ENCODE measurements at places on chromosomes 5 and 9.

DNA sequence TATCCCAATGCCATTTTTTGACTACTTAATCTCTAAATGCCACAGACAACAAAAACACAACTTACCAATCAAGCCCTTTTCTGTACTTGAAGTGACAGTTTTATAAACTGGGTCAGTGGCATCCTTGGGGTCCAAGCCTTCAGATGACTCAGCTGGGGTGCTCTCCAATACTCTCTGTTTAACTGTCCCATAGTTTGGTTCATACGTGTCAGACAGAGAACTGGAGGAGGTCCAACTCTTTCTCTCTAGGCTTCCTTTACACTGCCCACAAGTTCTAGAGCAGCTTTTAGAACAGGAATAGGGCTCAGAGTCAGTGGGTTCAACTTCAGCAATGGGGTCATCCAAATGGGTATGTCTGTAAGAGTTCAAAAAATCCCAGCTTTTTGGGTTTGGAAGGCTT is 166.9 kb downstream of the CDC42SE2 start:
- DNase-seq, result no peak

GRCh38 chr9:77810637-77811119 is 162.6 kb upstream of the GNA14 start:
- no peak for DNase-seq

DNA sequence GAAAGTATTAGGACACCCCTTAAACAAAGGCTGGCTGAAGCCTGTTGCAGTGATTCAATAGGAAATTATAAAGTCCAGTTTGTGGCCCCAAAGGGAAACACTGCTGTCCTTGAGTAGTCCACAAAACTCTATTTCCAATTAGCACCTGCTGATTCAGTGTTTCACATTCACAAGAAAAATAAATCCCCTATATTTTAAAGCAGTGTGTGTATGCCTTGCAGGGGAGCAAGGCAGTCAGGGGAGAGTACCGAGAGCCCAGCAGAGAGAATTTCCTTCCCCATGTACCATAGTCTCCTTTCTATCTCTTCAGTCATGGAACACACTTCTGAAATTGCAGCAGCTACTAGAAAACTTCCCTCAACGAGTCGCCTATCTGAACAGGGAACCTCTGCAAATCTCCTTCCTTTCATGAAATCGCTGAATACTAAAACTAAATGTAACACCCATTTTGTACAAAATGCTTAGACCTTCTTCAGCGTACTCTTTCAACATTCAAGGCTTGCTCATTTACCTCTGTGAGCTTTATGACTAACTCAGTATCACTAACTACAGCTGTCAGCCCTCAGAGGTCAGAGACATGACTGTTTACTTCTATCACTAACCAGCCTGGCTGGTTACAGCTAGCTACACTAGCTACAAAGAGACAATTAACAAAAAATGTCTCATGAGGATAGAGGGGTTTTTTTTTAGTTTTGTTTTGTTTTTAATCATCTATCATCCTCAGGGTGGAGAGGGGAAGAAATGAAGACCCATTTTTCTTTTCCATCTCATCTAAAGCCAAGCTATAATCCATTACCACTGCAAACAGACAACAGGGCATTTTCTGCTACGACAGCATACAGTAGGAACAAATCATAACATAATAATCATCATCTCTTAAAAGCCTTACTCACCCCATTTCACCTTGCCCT is 188.7 kb downstream of the EBF1 start:
- no peak for DNase-seq

- DNase-seq, result no peak
These were observed 33.5 kb upstream of the GLRA1 start for GRCh38 chr5:151958111-151958510.

- no peak for DNase-seq
These were observed 14.9 kb upstream of the SCGB3A2 start for GRCh38 chr5:147863454-147864158.

DNA sequence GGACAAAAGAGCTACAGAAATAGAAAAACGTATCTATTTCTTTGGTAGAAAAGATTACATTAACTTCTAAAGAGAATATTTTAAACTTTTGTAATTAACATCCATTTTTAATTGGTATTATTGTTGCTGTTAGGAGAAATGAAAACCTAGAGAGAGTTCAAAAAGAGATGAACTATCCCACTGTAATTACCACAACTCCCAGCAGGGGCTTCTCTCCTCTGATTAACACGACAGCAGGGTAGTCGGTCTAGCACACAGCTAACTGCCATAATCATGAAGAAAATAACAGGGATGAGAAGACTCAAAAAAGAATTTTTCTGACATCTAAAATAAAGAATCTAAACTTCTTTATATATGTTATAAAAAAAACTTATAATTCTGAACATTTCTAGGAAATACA is 86.2 kb upstream of the CDH9 start:
- DNase-seq, result peak; percentile 17

- no peak for DNase-seq
These were observed 13.0 kb downstream of the DBH start for GRCh38 chr9:133649194-133649593.

DNA sequence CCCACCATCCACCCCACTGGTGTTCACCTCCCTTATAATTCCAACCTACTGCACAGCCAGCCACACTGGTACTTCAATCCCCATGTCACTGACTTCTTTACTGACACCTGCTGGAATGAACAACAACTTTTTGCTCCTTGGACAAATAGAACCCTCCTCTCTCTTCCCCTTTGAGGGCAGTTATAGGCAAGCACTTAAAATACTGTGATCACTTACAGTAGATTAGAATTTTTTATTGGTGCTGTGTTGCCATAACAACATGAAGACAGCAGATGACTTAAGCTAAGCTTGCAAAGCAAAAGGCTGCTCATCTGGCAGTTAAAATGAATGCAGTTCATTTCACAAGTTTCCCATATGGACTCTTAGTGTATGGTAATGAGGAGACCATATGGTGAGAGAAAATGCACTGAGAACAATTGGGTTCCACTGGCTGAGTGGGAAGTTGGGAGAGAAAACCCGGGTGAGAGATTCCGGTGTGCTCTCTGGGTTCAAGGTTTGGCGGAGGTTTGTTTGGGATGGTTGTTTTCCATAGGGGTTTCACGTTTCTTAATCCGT is 374.3 kb downstream of the EBF1 start:
- no peak for DNase-seq

GRCh38 chr9:134696433-134696832 is 54.8 kb downstream of the COL5A1 start:
- DNase-seq, result no peak

DNA sequence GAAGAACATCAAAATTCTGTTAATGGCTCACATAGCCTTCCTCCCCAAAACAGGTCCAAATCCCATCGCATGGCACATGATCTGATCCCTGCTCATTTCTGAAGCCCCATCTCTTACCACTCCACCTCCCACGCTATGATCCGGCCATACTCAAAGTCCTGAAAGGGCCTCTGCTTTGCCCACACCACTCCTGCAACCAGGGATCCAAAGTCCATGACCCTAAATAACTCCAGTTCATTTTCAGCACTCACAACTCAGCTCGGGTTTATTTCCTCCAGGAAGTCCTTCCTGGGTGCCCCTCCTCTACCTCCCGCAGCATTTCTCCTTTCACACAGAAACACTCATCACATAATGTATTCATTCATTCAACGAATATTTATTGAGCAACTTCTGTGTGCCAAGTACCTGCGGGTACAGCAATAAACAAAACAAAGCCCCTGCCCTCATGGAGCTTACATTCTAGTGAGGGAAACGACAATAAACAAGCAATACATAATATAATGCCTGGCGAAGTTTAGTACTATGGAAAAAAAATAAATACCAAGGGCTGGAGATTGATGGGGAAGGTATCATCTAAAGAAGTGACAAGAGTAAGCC is 2.7 kb downstream of the TTLL11 start:
- DNase-seq, result no peak

GRCh38 chr5:29023541-29023940 is 1985.2 kb upstream of the CDH9 start:
- no peak for DNase-seq

DNA sequence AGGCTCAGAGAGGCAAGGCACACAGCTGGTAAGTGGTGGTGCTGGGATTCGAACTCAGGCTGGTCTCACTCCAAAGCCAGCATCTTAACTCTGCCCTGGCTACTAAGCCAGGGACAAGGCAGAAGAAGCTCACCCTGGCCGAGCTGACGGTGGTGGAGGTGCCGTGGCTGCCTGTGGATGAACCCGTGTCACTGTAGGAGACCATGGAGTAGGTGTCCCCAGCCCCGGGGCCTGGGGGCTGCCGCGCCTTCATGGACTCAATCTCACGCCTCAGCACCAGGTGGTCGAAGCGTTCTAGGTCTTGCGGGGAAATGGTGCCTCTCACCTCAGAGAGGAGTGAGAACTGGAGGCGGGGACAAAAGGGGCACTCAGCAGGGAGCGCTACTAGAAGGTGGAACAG is 35.4 kb upstream of the AKNA start:
- no peak for DNase-seq

- no peak for DNase-seq
These were observed 26.3 kb downstream of the OR2V2 start for GRCh38 chr5:181173420-181174342.

GRCh38 chr9:129201866-129202265 is 23.8 kb upstream of the IER5L start:
- no peak for DNase-seq

- no peak for DNase-seq
These were observed 205.2 kb downstream of the FSTL4 start for GRCh38 chr5:133406977-133407632.

DNA sequence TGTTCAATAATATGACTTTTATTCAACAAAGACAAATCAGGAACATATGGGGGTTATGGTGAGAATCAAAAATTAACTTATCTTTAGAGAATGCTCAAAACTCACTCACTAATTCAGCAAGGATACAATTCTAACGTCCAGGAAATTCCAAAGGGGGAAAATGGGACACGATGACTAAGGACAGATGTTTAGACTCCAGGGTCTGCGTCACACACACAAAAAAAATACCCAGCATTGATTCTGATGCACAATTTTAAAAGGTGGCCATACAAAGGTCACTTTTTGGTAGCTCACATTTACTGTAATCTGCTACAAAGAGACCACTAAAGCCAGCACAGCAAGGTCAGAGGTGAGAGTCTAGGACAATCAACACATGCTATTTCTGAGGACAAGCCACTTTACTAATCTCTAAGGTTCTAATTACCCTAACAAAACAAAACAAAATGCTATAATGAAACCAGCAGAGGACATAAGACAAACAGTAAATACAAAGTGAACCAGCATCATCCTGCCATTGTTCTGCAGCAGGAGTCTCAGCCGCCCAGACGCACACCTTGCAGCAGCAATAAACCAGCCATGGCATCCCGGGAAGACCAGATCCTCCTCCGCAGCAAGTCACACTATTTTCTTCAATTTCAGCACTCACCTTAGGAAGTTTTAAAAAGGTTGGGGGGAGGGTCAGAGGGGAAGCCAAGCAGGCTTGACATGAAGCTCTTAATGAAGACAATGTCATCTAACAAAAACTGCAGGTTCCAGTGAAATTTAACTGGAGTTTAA is 57.8 kb downstream of the TTC39B start:
- peak; percentile 15 for DNase-seq

GRCh38 chr5:169545762-169546161 is 37.8 kb upstream of the SPDL1 start:
- DNase-seq, result peak; percentile 9

DNA sequence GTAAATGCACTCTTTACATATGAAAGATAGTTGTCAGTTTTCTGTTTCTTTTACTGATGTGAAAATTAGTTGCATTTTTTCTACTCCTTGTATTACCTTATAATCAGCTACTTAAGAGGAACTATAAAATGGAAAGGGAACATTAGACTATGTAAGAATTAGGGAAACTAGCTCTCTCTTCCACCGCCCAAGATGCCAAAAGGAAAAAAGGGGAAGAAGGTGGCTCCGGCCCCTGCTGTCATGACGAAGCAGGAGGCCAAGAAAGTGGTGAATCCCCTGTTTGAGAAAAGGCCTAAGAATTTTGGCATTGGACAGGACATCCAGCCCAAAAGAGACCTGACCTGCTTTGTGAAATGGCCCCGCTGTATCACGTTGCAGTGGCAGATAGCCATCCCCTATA is 15.2 kb upstream of the HOMER1 start:
- DNase-seq, result no peak

GRCh38 chr9:76980566-76980965 is 38.9 kb upstream of the FOXB2 start:
- DNase-seq, result no peak

- no peak for DNase-seq
These were observed 30.4 kb upstream of the DMRT1 start for GRCh38 chr9:811106-811531.

DNA sequence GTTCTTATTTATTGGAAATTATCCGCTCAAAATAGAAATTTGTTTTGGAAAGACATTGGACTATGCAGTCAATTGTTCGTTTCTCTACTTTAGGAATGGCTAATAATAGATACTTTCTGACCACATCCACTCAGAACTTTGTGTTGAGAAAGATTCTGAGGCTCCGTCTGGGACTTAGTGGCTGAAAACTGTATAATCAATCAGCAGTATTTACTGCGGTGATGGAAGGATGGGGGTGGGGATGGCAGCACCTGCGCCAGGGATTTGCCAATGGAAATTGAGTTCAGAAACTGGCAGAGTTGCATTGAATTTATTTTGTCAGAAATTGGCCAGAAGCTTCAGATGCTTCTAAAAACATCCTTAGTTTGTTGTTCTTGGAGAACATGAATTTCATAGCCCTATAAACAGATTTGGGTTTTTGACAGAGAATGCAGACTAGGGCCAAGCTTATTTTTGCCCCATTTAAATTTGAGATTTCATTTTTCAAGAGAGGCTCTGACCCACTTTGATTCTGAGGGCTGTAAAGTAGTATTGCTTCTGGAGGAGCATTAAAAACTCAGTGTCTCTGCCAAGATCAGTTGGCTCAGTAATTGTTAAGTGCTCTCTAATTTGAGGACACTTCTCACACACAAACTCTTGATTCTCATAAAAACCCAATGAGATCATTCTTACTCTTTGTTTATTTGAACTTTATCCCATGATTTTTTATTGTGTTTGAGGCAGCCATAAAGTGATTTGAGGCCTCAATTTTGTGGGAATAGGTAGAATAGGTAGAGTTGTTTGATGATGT is 215.1 kb downstream of the CD180 start:
- DNase-seq, result no peak

- no peak for DNase-seq
These were observed 562.7 kb downstream of the TLE4 start for GRCh38 chr9:80134487-80134886.

- DNase-seq, result no peak
These were observed 17.2 kb downstream of the IRX4 start for GRCh38 chr5:1865486-1865885.

DNA sequence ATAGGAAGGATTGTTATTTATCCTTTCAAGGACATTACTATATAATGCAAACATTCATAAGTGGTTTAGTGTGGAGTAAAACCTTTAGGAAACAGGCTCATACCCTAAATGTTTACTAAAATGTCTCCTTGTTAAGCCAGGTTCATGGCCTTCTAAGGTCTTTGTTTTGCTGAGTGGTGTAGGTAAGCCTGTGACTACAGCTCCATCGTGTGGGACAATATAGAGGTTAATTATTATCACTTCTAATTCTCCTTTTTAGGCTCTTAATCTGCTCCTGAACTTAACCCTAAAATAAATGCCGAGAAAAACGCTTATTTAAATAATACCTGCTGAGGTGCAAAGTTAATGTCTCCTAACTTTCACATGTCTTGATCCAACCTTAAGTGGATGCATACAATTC is 43.8 kb downstream of the SPINK5 start:
- DNase-seq, result no peak

GRCh38 chr9:29209748-29210291 is 1636.5 kb upstream of the C9orf72 start:
- DNase-seq, result no peak

GRCh38 chr5:131109540-131110255 is 55.4 kb downstream of the HINT1 start:
- DNase-seq, result peak; percentile 19
